ENCODE measurements at places on chromosomes 1 and 21.

GRCh38 chr1:24934310-24935195 is 4.5 kb upstream of the RUNX3 start:
- no peak for DNase-seq

GRCh38 chr1:9319208-9319788 is 26.6 kb downstream of the SPSB1 start:
- no peak for DNase-seq

- no peak for DNase-seq
Measured at GRCh38 chr1:37298769-37299168, 175.6 kb upstream of the ZC3H12A start.

GRCh38 chr1:78003882-78004718 is 639 bp upstream of the DNAJB4 start:
- DNase-seq, result peak; percentile 87

DNA sequence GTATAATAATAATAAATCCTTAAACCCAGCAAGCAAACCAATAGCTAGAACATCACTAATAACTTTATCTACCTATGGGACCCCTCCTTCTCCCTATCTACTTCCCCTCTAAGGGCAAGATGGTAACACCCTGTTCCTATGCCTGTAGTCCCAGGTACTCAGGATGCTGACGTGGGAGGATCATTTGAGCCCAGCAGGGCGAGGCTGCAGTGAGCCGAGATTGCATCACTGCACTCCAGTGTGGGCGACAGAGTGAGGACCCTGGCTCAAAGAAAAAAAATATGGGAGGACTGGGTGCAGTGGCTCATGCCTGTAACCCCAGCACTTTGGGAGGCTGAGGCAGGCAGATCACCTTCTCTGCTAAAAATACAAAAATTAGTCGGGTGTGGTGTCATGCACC is 143.1 kb upstream of the SLC45A1 start:
- DNase-seq, result no peak

DNA sequence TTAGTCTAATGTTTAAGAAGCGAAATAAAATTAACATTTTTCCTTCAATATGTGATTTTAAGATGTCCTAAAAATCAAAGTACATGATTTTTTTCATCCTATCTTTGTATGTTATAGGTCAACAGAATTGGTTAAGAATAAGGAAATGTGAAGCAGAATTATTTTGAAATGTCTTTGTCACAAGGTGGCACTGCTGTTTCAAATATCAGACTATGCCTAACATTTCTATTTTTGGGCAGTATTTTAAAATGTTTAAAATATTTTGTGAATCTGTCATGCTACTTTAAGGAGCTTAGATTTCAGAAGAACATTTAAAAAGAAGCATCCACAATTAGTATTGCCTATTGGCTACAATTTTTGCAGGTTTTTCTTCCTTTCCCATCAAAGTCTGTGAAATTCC is 38.7 kb downstream of the AMY1C start:
- peak; percentile 36 for DNase-seq

GRCh38 chr1:30806381-30807317 is 49.1 kb upstream of the LAPTM5 start:
- no peak for DNase-seq

GRCh38 chr1:177275736-177276135 is 105.0 kb downstream of the BRINP2 start:
- no peak for DNase-seq

GRCh38 chr21:22343303-22343702 is 1345.1 kb downstream of the NCAM2 start:
- no peak for DNase-seq

GRCh38 chr1:81149649-81150325 is 650.9 kb upstream of the ADGRL2 start:
- no peak for DNase-seq

DNA sequence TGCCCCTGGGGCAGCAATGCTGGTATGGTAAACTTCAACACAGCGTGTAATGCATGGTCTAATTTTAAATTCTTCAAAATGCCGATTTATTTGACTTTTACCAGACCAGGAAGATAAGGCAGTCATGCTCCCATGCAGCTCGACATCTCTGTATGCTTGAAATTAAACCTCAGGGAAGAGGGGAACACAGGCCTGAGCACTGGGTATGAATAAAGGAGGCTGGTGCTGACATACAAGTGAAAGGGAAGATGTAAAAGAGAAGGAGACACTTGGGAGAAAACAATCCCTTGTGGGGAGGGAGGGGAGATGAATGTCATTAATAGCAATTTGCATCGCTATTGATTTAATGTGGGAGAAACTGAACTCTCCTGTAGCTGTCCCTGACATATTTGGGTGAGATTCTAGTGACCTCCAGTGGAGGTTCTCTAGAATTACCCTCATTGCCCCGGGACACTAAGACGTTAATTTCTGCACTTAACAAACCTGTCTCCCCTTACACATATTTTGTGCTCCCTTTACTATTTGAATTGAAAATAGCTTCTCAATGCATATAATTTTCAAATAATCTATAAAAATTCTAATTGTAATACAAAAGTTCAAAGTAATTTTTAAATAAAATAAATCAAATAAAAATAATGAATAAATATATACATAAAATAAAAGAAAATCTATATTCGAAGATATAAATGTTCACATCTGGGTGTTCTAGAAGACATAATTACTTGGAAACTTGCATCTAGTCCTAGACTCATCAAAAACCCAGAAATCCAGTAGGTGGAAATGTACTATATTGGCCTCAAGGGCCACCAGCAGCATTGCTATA is 283.1 kb downstream of the LMX1A start:
- DNase-seq, result peak; percentile 21

GRCh38 chr1:31006747-31007146 is 58.8 kb downstream of the PUM1 start:
- DNase-seq, result no peak

- DNase-seq, result no peak
Measured at GRCh38 chr1:53409233-53409632, 50.0 kb upstream of the DMRTB1 start.

DNA sequence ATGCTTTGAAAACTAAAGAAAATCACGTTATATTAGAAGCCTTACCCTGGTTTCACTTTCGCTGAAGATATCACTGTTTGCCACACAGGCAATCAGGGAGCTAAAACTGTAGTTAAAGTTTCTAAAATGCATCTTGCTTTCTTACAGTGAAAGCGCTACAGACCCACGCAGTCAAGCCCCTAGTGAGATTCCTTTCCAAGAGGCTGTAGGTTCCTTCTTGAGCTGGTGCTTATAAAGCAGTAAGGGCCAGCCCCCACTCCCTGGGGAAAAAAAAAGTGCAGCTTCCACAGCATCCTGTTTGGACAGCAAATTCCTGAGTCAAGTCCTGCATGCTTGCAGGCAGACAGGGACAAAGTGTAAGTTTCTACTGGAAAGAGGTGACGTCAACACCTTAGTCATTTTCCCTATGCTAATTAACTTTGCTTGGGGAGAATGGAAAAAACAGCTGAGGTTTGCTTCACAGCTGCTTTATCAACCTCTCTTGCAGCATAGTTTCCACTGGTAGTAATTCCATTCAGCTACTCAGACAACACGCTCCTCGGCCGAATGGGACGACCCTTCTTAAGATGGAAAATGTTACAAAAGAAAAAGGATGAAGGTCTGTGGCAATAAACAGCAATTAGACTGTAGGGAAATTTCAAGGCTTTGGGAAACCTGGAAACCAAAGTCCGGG is 14.7 kb upstream of the KCNE1 start:
- peak; percentile 36 for DNase-seq

- DNase-seq, result no peak
Measured at GRCh38 chr21:44762221-44763049, 39.2 kb downstream of the UBE2G2 start.

GRCh38 chr1:202085682-202086373 is 36.9 kb upstream of the GPR37L1 start:
- no peak for DNase-seq

DNA sequence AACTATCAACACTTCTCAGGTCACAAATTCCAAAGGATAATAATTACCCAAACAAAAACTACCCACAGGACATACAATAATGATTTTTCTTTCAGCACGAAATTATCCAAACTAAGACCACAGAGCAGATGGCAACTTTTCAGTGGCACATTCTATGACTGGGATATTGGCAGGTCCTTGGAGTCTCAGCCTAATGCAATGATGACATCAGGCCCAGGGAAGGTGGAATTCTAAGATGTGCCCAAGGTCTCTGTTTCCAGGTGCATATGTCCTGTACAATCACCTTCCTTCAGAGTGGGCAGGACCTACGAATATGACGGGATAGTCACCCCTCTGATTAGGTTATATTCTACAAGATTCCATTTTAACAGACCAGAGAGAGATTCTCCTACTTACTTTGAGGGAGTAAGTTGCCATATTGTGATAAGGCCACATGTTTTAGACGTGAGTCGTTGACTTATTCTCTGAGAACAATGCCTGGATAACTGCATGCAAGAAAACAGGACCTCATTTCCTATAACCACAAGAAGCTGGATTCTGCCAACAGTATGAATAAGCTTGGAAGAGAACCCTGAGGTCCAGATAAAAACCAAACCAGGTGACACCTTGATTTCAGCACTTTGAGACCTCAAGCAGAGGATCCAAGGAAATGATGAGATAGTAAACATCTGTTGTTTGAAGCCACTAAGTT is 69.9 kb downstream of the ZC3H11B start:
- no peak for DNase-seq

GRCh38 chr1:11502516-11502915 is 23.6 kb downstream of the DISP3 start:
- DNase-seq, result no peak

GRCh38 chr1:39788426-39788757 is 273 bp downstream of the BMP8B start:
- no peak for DNase-seq

GRCh38 chr1:10209905-10210810 is at the start of gene KIF1B:
Gene KIF1B (plus strand): TSS chr1:10210570. CDS start chr1:10232329, 21,759 bp downstream.
- peak; percentile 91 for DNase-seq

GRCh38 chr21:44902268-44903049 is 18.2 kb downstream of the ITGB2 start:
- no peak for DNase-seq

DNA sequence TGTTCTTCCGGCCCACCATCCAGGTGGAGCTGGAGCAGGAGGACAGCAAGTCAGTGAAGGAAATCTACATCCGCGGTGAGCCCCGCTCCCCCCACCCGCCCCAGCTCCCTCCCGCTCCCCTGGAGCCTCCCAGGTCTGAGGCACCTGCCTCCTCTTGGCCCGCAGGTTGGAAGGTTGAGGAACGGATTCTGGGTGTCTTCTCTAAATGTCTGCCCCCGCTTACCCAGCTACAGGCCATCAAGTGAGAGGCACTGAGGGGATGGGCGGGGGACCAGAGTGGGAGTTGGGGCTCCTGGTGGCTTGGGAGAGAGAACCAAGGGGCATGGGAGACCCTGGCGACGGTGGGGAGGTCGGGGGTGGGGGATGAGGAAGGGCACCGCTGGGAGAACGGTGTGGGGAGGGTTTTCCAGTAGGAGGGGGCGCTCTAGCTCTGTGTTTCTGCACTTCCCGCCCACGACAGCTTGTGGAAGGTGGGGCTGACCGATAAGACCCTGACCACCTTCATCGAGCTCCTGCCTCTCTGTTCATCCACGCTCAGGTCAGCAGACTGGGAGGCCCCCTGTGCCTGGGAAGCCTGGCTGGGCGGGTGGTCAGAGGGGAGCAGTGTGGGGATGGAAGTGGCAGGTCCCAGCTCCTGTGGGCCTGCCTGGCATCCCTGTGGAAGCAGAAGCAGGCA is 4.2 kb downstream of the LRRC71 start:
- DNase-seq, result no peak

DNA sequence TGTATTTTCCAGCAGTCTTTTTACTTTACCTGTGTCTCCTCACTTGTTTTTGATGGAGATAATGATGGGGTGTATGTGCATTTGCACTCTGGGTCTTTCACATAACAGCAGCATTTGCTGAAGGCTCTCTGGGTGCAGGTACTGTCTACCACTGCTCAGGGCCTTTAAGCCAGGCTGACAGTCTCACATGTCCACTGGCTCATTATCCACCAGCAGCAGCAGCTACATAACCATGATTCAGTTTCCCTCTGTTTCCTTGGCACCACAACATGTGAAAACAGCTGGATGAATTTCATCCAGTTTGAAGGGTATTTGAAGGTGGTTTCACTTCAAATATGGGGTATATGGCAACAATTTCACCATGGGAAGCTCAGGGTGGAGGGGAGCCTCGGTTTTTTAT is 41.2 kb upstream of the ROR1 start:
- no peak for DNase-seq

DNA sequence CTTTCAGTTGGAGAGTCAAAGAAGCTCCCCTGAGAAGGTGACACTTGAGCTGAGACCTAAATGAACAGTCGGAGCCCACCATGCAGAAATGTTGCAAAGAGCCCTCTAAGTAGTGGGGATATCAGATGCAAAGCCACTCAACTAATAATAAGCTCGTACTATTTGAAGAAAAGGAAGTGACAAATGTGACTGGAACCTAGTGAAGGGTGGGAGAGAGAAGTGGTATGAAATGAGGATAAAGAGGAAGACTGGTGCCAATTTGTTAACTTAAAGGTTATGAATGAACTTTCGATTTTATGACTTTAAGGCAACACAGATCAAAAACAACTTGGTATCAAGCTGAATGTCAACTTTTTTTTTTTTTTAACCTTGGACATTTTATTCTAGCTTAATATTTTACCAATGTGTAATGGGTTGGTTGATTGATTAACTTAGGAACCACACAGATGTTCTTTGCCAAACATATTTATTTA is 14.7 kb downstream of the LYPLAL1 start:
- DNase-seq, result peak; percentile 59

GRCh38 chr1:185238447-185238846 is 78.6 kb downstream of the IVNS1ABP start:
- DNase-seq, result peak; percentile 4

DNA sequence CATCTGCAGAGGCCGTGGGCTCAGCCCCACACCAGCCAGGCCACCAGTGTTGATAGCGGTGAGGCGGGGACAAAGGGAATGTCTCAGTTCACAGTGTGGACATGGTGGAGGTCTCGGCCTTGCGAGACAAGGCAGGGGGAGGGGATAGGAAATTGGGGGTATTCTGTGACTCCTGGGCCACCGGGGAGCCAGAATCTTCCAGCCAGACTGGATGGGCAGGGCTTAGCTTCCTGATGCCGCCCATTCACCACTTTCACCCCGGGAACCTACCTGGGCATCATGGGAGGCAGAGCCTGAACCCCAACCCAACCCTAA is 5.1 kb downstream of the LRRC3 start:
- DNase-seq, result no peak
